Stimulated activated CD8-positive, alpha-beta memory T cell treated with anti-CD3 and anti-CD28 coated beads, Interleukin-2, amount 100 ng/mL, for 48 hours (primary cell): ENCODE measurements at places on chromosomes 2 and 18.
A peak's percentile ranks its signal among the peaks of the same experiment; 100 is the strongest.

GRCh38 chr18:46712406-46712805 is 44.4 kb downstream of the ST8SIA5 start:
- DNase-seq, result no peak

- no peak for DNase-seq
Measured at GRCh38 chr2:54261537-54261936, 5.5 kb upstream of the TSPYL6 start.

GRCh38 chr2:155377266-155377680 is 678.8 kb downstream of the KCNJ3 start:
- DNase-seq, result no peak

DNA sequence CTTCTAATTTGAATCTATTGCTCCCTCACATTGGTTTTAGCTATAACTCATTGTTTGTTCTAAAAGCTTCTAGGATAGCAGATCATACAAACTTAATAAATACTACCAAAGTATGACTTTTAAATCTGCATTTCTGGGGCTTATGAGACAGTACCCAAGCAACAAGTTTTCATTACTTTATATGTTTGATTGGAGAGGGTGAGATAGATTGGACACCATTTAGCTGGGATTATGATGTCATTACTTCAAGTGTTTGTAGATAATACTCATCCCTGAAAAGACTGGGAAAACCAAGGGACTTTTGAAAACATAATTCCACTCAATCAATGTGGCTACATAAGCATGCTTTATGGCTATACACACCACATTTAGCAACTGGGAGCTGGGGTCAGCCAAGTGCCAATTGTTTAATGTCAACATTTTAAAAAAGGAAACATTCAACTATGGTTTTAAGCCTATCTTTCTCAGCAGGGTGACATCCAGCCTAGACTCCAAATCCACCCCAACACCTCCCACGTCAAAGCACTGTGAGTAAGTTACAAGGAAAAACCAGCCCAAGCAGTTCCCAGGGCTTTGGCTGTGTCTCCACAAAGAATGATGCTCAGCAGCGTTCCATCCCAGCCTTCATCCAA is 119.9 kb downstream of the ETAA1 start:
- DNase-seq, result no peak

DNA sequence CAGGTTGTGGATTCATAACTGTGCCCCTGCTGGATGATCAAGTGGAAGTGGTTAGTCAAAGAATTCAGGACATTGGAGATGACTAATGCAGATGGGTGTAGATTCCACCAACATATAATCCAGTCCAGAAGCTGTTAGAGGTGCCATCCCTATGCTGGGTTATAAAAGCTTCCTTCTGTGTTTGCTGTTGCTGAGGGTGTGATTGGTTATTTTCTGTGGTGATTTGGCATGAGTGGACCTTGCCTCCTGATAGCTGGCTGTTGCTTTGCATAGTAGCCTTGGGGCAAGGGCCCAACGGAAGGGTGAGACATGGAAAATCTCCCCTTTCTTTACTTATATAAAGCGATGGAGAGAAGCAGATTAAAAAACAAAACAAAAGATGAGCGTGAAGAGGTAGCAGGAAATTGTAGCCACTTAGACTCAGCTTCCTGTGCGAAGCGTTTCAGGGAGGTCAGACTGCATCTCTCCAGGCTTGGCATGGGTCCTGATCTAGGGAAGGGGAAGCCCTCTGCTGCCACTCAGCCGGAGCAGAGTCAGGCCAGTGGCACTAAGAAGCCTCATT is 190.4 kb downstream of the FMNL2 start:
- no peak for DNase-seq

DNA sequence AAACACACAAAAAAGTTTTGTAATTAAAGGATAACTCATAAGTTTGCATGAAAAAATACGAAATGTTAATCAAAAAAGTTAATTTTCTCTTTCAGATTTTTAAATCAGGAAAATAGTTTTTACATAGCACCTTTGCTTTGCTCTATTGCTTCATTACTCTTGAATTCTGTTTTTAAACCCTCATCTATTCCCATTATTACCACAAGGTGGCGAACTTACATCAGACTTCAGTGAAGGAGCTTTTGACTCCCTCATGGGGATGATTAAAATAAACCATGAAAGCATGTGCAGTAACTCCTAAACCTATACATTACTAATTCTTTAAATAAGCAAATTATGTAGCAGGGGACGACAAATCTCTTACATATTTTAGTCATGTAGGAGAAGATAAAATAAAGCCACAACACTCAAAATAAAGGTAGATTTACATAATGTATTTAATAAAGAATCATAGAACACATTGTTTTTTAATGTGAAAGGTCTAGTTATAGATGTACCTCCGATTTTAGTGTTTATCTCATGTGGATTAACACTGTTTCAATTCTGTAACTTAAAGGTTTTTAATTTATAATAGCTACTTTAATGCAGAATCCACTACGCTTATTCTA is 105.2 kb downstream of the NETO1 start:
- no peak for DNase-seq

- no peak for DNase-seq
Measured at GRCh38 chr2:210337159-210337558, 22.2 kb upstream of the MYL1 start.

DNA sequence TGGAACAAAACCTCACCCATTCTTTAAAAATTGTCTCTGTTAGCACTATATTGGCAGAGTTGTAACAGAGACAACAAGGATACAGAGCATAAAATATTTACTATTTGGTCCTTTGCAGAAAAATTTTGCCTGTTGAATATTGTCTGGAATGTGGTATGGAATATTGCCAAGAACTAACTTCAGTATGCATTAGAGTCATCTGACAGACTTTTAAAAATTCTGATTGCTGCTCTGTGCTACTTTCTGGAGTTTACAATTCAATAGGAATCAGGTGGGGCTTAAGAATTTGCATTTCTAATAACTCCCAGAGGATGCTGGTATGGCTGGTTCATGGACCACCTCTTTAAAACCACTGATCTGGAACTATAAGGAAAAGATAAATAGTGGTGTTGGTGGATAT is 32.8 kb upstream of the NYAP2 start:
- DNase-seq, result no peak

GRCh38 chr2:70616168-70616694 is 62.6 kb upstream of the TGFA start:
- DNase-seq, result no peak

GRCh38 chr2:154158101-154158500 is 286.4 kb downstream of the GALNT13 start:
- DNase-seq, result no peak

DNA sequence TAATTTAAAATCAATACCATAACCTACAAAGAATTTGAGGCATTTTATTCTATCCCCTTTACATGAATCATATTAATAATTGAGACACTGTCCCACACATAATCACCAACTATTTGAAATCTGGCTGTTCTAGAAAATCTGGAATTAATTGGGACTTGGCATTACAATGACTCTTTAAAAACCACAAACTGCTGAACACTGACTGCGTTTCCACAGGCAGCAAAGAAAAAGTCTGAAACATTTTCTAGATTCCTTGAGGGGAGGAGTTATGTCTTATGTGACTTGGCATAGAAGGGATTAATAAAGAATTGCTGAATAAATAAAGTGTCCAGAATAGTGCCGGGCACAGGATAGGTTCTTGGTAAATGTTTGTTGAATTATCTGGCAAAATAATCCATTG is 61.4 kb downstream of the GPR39 start:
- no peak for DNase-seq

DNA sequence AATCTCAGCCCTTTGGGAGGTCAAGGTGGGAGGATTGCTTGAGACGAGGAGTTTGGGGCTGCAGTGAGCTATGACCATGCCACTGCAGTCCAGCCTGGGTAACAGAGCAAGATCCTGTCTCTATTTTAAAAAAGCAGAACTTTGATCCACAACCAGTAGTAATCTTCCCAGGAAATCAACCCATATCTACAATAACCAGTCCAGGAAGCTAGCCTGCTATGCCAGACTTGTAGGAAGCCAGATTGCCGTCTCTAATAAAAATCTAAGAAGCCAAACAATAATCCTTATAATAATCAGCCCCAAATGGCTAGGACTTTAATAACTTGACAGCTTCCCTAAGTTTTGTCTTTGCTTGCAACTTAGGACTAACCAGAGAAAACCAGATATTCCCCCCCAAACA is 9.0 kb upstream of the ALMS1 start:
- no peak for DNase-seq

GRCh38 chr2:118010473-118010872 is 3.4 kb downstream of the CCDC93 start:
- no peak for DNase-seq

DNA sequence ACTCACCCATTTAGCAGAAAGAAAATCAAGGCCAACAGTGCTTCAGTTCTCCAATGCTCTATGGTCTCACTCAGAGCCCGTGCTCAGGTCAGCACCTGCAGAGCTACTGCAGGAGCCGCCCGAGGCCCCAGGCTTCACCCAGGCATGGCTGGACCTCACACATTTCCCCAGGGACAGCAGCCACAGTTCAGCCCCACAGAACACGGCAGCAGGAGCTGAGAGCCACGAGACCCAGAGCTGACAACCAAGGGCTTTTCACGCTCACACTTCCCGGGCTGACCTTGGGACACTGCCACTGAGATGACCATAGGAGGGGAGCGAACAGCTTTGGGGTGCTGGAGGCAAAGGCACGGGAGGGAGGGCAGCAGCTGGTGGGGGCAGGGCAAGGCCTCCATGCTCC is 4.2 kb downstream of the TMEM18 start:
- DNase-seq, result no peak

DNA sequence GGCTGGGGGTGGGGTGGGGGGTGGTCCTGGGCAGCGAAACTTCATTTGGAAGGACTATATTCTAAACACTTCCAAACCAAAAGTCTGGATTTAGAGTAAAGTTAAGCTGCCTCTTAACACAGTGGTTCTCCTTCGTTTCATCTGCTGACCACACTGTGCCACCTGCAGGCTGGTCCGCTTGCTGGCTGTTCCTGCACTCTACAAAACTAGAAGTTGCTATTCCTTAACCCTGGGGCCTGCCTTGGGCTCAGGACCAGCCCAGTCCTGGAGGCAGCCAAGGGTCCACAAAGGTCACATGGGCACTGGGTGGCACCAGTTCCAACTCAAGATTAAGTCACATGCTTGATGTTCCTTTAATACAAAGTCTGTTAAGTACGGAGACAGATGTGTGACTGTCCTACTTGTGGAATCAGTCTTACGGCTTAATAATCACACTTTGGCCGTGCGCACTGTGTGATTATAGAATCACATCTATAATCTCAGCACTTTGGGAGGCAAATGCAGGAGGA is 195.4 kb downstream of the FAM210A start:
- DNase-seq, result no peak

DNA sequence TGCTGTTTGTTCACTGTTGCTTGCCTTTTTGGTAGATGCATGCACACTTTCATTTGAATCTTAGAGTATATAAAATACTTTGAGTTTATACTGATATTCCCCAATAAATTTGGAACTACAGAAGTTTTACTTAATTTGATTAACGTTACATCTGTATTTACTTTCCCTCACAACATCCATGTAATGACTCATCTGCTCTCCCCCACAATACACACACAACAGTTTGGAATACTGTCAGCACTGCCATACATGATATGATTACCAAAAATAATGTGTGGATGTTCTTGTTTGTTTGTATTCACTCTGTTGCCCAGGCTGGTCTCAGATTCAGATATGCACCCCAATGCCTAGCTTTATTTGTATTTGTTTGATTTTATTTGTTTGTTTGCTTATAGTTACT is 144.2 kb downstream of the WDR7 start:
- no peak for DNase-seq

GRCh38 chr2:221655300-221655699 is 83.2 kb upstream of the EPHA4 start:
- no peak for DNase-seq

DNA sequence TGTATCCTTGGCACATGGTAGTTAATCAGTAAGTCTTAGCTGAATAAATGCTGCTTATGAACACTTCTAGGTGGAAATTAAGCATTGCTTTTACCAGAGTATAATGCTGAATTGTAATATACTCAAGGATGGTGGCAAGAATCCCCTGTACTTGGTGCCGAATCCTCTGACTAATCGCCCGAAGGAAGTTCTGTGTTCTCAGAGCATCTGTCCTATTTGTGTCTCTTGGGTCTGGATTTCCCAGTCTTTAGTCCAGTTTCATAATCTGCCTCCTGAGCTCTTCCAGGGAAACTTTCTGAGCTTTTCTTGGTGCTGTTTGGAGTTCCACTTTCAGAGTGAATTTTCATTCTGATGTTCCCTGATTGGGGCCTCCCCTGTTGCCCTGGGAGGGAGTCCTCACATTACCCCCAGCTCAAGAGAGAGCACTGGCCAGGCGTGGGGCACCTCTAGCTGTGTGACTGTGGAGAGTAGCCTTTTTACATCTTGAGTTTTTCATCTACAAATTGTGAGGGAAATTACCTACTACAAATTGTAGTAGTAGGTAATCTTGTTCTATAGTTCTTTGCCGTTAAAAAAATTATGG is 144.9 kb downstream of the LTBP1 start:
- no peak for DNase-seq

GRCh38 chr2:218438596-218438995 is 19.7 kb downstream of the VIL1 start:
- DNase-seq, result no peak

GRCh38 chr2:230793572-230794359 is 71.0 kb upstream of the ITM2C start:
- peak; percentile 44 for DNase-seq

GRCh38 chr2:100163605-100164004 is 21.2 kb upstream of the AFF3 start:
- DNase-seq, result no peak

DNA sequence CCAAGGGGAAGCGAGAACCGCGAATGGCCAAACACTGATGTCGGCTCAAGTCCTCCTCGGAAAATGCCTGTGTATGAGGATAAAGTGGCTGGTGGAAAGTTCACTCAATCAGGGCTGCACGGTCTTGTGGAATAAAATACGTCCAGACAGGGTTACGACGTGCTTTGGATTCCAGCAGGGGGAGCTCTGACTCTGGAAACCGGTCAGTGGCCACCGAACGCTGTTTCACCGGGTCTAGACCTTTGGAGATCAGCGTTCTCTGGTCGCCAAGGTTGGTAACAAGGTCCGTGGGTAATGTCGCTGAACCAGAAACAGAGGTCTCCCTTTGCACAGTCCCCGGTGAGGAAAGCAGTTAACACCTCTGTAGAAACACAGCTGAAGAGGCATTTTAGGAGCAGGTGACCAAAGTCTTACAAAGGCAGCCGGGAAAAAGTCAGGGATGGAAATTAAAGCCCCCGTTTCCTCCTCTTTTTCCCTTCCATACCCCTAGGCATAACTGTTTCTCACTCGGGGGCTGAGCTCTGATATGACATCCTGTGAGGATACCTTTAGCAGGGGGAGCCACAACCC is 47.8 kb downstream of the CDCA7 start:
- DNase-seq, result peak; percentile 49

DNA sequence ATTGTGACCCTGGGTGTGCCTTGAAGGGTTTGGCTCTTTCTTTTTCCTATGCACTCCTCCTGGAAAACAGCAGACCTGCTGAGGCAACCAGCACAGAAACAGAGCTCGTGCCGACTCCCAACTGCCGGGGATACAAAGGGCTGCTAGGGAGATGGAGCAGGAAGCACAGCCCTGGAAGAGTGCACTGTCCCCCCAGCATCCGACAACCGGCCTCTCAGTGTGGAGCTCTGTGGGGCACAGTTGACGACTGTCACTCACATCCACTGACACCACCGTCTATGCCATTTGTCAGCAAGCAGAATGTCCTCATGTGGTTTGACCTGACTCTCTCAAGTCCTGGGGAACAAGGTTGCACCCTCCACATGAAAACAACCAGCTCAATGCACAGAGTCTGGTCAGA is 290.4 kb downstream of the TNS1 start:
- no peak for DNase-seq

GRCh38 chr2:130986890-130987493 is 106.3 kb downstream of the FAM168B start:
- no peak for DNase-seq
